ENCODE measurements at places on chromosomes 12 and 14.

DNA sequence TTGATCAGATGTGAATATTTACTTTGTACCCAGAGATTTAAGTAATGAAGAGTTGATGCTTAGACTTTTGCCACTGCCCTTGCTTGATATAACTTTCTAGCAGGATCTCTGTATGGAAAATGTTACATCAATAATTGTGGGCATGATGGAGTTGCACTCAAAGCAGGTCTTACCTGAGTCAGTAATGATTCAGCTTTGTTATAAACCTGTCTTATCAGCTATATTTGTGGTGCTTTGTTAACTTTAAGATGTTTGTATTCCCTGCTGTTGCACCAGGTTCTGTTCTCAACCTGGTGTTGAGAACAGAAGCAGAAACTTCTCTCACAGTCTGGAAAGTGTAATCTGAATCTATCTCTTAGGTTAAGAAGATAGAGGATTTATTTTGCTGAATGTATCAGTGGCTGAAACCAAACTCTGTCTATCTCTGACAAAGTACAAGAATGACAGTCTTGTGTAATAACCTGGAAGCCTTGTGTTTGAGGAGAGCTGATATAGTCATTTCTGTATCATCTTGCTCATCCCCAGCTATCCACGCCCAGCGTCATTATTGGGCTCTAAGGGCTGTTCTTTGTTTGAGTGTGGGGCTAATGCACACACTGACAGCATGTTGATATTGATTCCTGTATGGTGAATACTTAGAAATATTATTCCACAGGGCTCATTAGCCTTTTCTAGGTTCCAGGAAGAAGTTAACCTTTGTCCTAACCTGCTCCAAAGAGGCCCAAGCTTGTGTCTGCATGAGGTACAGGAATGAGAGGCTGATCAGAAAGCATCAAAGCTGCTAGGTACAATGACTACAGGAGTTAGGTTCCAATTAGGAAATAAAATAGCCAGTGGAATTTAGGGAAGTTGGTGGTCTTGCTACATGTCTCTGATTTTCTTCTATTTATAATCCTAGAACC lies 3.6 kb downstream of the AKAP6 start:
- DNase-seq, result no peak

DNA sequence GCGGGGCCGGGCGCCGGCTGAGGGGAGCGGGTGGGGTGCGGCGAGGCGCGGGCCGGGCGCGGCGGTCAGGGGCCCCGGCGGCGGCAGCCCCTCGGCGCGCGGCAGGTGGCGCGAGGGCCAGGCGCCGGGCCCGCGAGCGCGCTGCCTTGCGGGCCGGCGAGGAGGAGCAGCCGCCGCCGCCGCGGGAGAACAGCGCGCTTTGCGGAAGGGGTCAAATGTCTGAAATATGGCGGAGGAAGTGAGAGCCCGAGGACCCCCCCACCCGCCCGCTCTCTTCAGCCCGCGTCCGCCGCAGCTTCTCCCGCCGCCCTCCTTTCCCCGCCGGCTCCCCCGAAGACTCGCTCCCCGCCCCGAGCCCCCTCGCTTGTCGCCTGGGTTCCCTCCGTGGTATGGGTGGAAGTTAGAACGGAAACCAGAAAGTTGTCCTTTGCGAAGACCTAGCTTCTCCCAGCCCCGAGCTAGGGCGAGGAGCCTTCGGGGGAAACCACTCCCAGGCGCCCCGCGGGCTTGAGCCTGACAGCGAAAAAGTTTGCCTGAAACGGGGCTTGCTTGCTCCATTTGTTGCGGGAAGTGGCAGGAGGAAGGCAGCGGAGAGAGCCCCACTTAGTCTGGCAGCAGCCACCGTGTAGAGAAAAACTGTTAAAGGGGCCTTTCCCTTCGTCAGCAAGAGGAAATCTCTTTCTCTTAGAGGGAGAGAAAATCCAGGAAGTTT lies 551 bp downstream of the RAP1B start:
- DNase-seq, result peak; percentile 27

DNA sequence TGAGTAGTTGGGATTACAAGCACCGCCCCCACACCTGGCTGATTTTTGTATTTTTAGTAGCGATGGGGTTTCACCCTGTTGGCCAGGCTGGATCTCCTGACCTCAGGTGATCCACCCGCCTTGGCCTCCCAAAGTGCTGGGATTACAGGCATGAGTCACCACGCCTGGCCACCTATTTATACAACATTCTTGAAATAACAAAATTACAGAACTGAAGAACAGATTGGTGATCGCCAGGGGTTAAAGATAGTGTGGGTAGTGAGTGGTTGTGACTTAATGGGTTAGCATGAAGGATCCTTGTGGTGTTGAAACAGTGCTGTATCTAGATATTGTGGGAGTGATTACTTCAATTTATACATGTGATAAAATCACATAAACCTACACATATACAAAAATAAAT lies 7.4 kb downstream of the GLIPR1L1 start:
- no peak for DNase-seq

DNA sequence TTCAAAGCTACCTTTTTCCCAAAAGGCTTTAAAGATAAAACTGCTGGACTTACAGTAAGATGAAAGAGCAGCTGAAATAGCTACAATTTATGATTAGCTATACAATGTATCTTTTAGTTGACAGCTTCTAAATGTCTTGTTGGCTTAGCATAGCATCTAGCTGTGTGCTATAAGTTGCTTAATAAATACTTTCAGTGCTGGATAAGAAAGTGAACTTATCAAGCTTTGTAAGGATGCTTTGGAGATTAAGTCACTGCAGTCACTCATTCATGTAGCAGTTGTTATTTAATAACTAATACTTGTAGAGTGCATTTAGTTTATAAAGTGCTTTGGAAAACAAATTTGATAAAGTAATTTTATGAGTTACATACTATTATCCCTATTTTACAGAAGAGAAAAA lies 14.6 kb downstream of the CFAP54 start:
- no peak for DNase-seq

- DNase-seq, result no peak
These were observed 56.0 kb downstream of the PTPRB start for GRCh38 chr12:70581208-70581607.

DNA sequence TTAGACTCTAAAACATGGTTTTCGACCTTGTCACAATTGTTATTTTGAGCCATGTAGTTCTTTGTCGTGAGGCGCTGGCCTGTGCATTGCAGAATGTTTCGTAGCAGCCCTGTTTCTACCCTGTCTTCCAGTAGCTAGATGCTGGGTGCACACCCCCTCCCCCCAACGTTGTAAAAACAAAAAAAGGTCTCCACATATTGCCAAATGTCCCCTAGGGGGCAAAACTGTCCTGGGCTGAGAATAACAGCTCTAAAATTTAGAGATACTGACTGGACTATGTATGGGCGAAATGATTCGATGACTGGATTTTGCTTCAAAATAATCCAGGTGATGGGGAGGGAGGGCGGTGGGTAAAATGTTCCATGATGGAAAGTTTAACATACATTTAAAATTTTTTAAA lies 126.1 kb upstream of the FUT8 start:
- DNase-seq, result no peak

DNA sequence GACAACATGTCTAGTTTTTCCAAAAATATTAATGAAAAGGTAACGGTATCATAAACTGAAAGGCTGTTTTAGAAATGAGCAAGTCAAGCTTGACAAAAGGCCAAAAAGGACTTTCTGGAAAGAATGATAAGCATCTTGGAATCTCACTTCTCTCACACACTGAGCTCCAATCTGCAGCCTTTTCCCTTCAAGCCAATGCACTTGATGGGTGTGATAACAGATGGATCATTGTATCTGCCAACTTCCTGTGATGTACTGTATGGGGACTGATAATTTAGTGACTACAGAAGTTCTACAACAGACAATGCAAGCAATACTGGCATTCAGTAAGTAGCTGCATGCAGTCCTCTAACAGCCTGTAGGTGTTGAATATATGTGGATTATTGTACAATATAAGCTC lies 147.1 kb downstream of the MED13L start:
- no peak for DNase-seq

DNA sequence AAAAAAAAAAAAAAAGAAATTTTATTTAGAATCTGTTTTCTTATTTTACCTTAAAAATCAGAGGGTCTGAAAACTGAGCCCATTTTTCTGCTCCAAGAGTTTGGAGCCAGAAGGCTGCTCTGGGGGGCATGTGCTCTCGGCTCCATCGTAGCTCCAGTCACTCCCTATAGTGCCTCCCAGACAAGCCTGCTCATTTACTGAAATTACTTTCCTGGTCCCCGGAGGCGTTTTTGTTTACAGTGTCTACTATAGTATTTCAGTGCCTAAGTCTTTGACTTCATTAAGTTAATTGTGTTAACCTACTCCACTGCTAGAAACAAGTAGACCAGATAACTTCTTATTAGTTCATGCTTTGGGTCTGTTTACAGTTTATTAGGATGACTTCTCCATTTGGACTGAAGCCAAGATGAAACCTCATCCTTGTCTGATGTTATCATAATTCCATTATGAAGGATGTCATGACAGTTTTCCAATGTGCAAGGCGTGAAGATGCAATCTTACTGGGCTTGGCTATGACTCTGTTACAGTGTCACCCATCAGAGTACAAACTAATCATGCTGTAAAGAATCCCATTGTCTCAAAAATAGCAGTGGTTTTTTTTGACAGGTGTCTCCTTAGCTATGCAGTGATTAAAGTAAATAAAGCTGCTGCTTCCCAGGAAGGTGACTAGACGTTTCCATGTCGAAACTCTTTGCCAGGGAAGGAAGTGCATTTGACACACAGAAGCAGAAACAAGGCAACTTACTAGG lies 182.3 kb downstream of the TMEM132C start:
- DNase-seq, result no peak

DNA sequence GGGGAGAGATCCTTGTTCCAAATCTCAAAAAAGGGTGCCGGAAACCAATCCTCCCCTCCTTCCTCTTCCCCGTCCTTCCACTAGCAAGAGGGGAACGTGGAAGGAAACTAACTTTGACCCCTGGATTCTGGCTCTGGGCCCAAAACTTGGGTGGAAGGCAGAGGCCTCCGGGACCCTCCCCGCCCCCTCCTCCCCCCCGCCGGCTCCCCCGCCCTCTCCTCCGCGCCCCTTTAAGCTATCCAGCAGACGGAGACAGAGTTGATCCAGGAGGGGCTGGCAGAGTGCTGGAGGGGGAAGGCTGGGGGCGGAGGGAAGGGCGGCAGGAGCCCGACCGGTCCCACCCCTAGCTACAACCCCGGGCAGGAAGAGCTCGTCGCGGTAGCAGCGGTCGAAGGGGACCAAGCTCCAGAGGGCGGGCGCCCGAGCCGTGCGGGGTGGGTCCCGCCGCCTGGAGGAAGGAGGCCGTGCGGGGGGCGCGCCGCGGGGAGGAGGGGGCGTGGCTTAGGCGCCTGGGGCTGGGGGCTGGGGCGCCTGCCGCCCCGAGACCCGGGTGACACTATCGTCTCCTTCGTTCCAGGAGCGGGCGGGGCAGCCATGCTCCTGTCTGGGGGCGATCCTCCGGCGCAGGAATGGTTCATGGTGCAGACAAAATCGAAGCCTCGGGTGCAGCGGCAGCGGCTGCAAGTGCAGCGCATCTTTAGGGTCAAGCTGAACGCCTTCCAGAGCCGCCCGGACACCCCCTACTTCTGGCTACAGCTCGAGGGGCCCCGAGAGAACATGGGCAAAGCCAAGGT lies at the start of gene NYNRIN:
NYNRIN (plus strand) TSS at position 351 of the 794 bp plus-strand sequence; CDS start at position 595, 244 bp downstream.
- DNase-seq, result peak; percentile 30

- DNase-seq, result no peak
These were observed 30.2 kb upstream of the FGD4 start for GRCh38 chr12:32369202-32369601.

GRCh38 chr14:61678975-61679374 lies 16.3 kb upstream of the HIF1A start:
- no peak for DNase-seq

DNA sequence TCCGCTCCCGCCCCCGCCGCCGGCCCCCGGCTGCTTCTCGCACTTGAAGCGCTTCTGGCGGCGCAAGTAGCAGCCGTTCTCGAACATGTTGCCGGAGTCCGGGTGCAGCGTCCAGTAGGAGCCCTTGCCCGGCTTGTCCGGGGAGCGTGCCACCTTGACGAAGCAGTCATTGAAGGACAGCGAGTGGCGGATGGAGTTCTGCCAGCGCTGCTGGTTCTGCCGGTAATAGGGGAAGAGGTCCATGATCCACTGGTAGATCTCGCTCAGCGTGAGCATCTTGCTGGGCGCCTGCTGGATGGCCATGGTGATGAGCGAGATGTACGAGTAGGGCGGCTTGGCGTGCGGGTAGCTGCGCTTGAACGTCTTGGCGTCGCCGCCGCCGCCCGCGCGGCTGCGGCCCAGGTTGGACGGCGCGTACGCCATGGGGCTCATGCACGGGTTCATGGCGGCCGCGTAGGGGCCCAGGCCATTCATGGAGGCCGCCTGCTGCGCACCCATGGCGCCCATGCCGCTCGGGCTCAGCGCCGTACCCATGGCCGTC lies 3.0 kb downstream of the FOXA1 start:
- no peak for DNase-seq

GRCh38 chr14:96252999-96253539 lies 2.9 kb upstream of the BDKRB1 start:
- DNase-seq, result no peak

DNA sequence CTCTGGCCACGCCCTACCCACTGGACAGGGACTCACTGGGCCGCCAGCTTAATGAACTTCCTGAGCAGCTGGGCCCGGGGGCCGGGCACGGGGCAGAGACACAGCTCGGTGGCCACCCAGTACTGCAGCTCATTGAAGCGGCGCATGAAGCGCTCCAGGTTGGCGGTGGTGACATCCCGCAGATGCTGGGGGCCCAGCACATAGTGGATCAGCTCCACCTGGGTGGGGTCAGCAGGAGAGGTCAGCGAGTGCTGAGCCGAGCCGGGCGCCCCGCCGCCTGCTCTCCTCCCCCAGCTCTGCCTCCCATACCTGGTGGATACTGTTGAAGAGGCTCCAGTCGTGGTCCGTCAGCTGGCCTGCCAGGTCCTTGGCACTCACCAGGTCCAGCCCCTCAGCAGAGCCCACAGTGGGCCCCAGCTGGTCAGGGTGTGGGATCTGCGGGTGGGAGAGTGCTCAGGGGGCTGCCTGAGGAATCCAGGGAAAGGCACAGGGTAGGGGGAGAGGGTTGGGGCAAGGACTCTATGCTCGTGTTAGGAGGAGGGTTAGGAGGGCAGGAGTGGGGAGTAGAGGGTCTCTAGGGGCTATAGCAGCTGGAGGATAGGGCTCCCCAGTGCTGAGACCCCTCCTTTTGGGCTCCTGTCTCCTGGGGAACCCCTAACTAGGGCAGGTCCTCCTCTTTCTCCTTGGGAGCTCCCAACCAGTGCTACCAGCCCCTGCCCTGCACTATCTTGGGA lies 15.5 kb upstream of the ENDOU start:
- no peak for DNase-seq

DNA sequence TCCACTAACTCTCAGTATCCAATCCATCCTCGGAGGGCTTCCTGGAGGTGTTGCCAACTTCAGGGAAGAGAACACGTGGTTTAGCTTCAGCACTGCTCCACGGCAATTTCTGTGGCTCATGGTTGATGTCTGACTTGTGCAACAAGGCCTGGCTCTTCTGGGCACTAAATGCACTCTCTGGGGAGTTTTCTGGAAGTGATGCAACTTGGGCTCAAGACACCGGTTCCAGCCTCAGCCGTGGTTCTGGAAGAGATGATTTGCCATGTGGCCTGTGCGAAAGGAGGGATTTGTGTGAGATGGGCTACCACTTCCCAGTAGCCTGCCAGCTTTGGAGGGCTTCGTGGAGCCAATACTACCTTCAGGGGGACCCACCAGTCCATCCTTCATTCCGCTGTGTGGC lies 118.6 kb upstream of the RTL1 start:
- peak; percentile 5 for DNase-seq

Measured in T-cell (primary cell).